ENCODE measurements at places on chromosomes 16 and 17.

DNA sequence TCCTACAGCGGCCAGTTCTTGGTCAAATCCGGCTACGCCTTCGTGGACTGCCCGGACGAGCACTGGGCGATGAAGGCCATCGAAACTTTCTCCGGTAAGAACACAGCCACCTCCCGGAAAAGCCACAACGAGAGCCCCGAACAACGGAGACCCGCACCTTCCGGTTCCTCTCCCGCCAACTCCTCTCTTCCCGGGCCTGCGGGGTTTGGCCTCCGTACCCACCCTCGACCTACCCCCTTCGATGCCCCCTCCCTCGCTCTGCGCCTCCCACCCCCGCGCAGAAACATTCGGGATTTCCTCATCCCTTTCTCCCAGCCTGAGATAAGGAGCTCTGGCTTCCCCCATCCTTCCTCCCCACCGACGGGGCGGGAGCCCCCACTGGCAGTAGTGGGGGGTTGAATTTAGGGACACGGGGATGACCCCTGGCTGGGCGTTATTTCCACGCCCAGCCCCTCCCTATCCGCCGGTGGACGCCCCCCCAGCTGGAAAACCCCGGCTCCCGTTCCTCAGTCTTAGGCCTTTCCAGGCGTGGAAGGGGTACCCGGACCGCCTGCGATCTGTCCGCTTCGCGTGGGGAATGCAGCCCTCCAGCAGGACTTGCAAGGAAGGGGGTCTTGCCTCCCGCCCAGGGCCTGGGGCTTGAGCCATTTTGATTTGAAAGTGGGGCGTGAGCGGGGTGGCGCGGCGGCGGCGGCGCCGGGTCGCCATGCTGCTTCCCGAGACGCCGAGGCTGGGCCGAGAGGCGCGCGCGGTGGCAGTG is 822 bp downstream of the IGF2BP1 start:
- DNase-seq, result no peak

GRCh38 chr17:80246266-80246681 is 14.4 kb upstream of the RNF213 start:
- DNase-seq, result no peak

DNA sequence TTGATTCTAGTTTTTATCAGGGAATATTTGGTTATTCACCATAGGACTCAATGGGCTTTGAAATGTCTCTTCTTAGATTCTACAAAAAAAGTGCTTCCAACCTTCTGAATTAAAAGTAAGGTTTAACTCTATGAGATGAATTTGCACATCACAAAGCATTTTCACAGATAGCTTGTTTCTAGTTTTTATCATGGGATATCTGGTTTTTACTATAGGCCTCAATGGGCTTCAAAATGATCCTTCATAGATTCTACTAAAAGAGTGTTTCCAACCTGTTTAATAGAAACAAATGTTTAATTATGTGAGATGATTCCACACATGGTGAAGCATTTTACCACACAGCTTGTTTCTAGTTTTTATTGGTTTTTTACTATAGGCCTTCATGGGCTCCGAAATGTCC is 560.7 kb downstream of the KCNJ18 start:
- DNase-seq, result no peak

DNA sequence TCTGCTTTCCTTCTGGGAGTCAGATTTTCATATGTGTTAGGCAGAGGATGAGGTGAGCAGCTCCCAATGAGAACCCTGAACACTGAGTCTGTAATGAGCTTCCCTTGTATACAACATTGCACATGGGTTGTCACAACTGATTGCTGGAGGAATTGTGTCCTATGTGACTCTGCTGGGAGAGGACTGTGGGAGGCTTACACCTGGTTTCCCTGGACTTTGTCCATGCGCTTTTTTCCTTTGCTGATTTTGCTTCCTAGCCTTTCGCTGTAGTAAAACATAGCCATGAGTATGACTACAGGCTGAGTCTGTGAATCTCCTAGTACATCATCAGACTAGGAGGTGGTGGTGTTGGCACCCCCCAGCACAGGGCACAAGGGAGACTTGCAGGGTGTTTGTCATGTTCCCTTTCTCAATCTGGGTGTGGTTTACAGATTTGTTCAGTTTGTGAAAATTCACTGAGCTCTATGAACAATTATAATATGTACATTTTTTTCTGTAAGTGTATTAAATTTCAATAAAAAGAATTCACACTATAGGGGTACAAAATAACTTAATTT is 1.7 kb upstream of the PLK1 start:
- no peak for DNase-seq

DNA sequence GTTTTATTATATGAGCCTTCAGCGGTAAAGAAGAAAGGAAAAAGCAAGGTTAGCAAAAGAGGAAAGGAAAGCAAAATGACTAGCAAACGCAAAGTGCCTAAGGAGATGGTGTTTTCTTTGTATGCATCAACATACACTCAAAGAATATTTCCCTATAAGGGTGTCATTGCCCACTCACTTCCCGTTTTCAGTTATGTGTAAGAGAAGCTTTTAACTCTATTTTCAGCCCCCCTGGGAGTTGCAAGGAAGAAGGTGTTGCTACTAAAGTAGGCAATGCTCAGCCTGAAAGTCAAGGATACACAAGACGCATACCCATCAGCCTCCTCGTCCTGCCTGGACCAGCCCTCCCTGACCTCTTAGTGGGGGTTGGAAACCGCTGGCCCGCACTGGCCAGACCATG is 267.7 kb upstream of the ZFHX3 start:
- DNase-seq, result no peak

GRCh38 chr16:55817236-55817912 is 15.5 kb downstream of the CES1 start:
- DNase-seq, result no peak

GRCh38 chr17:10234033-10234432 is 35.6 kb upstream of the GAS7 start:
- DNase-seq, result no peak

GRCh38 chr16:86492961-86493629 is 17.2 kb upstream of the FOXF1 start:
- no peak for DNase-seq

- DNase-seq, result peak; percentile 65
These were observed 1.5 kb upstream of the MAF start for GRCh38 chr16:79601931-79602627.

- DNase-seq, result no peak
These were observed 1.3 kb upstream of the SCN4A start for GRCh38 chr17:63973930-63974593.

- no peak for DNase-seq
These were observed 645.9 kb downstream of the WWOX start for GRCh38 chr16:78745108-78746019.

- DNase-seq, result no peak
These were observed 7.6 kb downstream of the TBC1D16 start for GRCh38 chr17:80028030-80028429.

DNA sequence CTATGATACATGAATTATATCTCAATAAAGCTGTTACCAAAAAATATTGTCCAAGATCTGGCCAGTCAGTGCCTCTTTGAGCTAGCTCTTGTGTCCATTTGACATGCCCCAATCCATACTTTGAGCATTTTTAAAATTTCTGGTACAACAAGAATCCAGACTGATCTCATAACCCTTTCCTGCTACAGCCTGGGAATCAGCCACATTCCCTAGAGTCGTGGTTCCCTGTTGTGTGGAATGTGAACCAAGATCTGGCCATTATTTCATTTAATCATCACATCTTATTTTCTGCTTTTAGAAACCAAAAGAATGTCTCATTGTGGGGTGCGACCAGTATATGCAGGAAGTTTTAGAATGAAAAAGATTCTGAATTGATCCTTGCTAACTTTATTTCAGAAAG is 34.3 kb upstream of the RPRML start:
- no peak for DNase-seq

GRCh38 chr17:7797976-7798375 is 36.0 kb upstream of the KDM6B start:
- no peak for DNase-seq

DNA sequence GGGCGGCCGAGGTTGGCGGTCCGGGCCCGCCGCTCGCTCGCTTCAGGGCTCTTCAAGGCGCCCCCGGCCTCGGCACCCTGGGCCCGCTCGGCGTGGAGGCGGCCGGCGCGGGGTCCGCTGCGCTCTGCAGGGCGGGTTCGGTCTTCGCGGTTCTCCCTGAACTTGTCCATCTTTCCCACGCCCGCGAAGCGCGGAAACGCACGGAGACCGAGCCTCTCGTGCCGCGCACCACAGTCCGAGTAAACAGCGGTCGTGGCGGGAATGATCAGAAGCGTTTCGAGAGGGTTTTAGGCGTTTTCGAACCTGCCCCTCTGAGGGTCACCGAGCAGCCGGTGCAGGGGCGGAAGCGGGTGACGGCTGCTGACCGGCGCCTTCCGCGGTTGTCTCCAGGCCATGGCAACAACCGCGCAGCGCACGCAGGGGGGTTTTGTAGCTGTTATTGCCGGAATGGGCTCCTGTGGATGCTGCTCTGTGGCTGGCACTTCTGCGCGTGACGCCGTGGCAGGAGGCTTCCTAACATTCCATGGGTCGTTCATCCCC is 414 bp downstream of the NARF start:
- no peak for DNase-seq

DNA sequence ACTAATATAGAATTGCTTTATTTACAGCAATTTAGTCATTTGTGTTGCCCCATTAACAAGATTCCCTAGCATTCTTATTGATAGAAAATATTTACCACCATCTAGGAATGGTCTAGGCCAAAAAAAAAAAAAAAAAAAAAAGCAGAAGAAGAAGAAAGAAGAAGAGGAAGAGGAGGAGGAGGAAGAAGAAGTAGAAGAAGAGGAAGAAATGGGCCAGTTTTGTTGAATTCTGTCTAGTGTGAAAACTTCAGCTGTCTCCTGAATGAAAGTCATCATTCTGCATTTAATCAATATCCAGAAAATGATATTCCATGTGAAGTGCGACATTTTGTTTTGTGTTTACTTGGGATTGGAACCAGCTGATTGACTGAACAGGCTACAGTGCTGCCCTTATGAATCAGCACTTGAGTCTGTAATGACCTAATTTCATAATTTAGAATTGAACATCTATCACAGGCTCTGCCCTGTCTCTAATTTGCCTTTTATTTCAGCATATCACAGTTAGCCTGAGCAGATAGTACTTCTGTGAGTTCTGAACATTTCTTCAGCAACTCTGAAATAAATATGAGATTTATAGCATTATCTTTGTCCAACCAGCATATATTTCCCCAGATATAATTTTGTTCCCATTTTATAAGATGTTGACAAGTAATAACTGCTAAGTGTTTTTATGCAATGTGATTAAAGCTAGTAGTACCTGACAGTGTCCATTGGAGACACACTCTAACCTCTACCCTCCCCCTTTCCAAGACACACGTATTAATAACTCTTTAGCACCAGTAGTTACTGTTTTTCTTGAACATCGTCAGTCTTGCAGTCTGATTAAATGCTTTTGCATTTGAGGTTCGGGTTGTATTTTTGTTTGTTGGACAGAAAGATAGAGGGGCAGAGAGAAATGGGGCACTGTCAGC is 5.9 kb downstream of the ANKFN1 start:
- no peak for DNase-seq

DNA sequence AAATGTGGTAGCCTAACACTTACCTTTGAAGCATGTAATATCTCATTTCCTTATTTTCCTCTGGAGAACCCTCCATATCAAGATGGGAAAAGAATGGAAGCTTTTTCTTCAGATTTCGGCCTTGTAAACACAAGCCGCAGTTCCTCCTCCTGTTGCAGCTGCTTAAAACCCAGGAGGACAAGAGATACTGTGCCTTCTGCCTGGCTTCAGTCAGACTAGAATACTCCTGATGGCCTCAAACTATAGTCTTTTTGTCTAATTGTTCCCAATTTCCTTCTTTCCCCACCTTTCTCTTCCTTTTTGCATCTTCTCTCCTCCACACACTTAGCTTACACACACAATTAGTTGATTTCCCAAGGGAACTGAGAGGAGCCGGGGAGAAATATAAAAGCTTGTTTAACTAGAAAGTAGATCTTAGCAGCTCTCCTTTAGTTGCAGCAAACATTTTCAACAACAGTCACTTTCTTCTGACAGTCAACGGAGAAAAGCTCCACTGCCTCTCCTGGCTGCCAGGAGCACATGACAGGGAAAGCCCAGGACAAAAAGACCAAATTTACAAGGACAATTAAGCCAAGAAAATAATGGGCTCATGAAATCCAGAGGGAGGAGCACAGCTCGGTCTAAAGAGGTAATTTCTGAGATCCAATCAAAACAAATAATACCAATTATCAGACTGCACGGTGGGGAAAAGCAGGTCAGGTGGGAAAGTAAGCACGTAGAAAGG is 76.4 kb upstream of the C17orf78 start:
- no peak for DNase-seq

GRCh38 chr16:85917012-85917411 is 18.1 kb downstream of the IRF8 start:
- DNase-seq, result no peak

DNA sequence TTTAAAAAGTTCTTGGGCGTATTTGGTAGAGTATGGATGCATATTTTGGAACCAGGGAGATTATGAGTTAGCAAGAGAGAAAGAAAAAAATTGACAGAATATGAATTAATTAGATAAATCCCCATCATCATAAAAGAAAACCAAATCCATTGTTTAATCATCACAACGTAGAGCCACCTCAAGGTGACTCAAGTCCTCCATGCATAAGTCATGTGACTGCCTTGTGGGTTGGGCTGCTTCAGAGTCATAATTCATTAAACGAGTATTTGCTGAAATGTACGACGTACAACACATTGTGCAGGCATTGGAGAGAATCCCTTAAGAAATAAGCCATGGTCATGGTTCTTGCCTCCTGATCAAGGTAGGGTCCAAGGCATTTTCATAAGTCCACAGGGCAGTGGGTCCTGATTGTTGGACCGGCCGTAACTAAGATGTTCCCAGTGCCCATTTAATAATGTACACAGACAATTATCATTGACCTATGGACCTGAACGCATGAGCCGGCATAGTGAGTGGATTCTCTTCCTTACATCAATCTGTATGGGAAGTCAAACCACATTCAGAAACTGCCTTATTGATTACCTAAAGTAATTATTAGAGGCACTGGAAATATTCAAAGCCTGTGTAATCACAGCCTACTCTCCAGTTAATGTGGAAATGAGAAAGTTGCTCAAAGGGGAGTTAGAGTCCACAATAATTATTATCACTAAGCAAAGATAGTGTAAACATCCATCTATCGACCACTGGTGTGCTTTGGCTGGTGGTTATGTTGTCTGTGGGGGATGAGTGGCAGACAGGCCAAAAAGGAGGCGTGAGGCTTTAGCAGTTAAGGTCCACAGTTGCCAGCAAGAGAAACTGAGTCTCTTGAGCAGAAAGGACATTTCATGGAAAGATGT is 165.4 kb downstream of the PITPNC1 start:
- no peak for DNase-seq

GRCh38 chr17:5236938-5237540 is 2.4 kb upstream of the SCIMP start:
- DNase-seq, result no peak

DNA sequence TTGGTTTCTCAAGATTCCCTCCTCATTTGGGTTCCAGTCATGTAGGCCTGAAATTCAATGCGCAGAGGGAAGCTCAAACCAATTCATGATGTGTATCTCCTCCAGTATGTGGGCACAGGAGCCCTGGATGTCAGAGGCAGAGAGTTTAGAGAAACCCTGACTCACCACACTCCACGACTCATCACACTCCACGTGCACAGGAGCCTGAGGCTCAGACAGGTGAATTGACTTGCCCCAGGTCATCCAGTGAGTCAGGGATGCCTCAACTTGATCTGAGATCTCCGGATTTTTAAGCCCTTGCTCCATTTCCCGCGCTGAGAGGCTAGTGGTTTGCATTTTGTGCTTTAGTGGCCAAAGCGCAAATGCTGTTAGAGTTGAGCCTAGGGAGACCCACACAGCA is 183.9 kb downstream of the HAPSTR1 start:
- DNase-seq, result no peak

GRCh38 chr17:82301300-82301915 is 16.0 kb downstream of the CD7 start:
- no peak for DNase-seq

Measured in brain pericyte (primary cell).